M059J (cell line): ENCODE measurements at places on chromosomes 4 and X. TPM values are rescaled to one million over a fixed set of nuclear protein-coding genes. Genes with fewer than 3 reads are reported as not detected.

ANKRD50 gene
- total RNA-seq = 4.9 and 6.8 TPM in 2 replicates

ADH1C gene
- total RNA-seq = 0.05 and 0.57 TPM in 2 replicates

SORBS2 gene
- 0.52 and 3.6 TPM in 2 replicates for total RNA-seq

SOD3 gene
- 14.6 and 22.7 TPM in 2 replicates for total RNA-seq

PCDH7 gene
- 0.66 and 1.0 TPM in 2 replicates for total RNA-seq

CENPVL1 gene
- total RNA-seq = not detected in 2 replicates

PDGFRA gene
- total RNA-seq = 0.62 and 0.81 TPM in 2 replicates

HOPX gene
- total RNA-seq = 4.3 and 5.6 TPM in 2 replicates

ADGRG4 gene
- total RNA-seq = 0.02 TPM in 1 of 2 replicates, not detected in the other

WDR17 gene
- total RNA-seq = 0.86 and 1.1 TPM in 2 replicates

SLC9B1 gene
- total RNA-seq = not detected in 2 replicates

FGFRL1 gene
- 45.3 and 82.5 TPM in 2 replicates for total RNA-seq

RENBP gene
- not detected in 2 replicates for total RNA-seq

SMR3A gene
- not detected in 2 replicates for total RNA-seq

ETDA gene
- total RNA-seq = not detected in 2 replicates

TMEM154 gene
- 8.1 and 11.0 TPM in 2 replicates for total RNA-seq

HEPH gene
- total RNA-seq = 0.10 TPM in 1 of 2 replicates, not detected in the other
